ENCODE measurements at places on chromosomes 2 and 18.

DNA sequence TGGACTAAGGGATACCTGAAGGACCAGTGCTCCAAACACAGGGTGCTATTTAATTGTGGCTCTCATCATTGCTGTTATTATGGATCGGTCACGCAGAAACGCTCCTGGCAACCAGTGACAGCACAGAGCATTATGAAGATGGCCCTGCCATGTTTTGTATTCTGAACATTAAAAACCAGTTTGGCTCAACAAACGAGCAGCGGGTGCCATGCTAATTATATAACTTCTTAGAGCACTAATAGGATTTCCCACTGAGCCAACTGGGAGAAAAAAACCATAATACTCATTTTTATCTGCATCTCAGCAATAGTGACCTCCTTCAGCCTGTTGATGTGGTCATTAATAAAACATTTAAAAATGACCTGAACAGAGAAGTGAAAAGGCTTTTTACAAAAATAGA is 212.8 kb downstream of the STK39 start:
- DNase-seq, result no peak

- DNase-seq, result no peak
Measured at GRCh38 chr2:211766689-211767088, 771.9 kb downstream of the ERBB4 start.

DNA sequence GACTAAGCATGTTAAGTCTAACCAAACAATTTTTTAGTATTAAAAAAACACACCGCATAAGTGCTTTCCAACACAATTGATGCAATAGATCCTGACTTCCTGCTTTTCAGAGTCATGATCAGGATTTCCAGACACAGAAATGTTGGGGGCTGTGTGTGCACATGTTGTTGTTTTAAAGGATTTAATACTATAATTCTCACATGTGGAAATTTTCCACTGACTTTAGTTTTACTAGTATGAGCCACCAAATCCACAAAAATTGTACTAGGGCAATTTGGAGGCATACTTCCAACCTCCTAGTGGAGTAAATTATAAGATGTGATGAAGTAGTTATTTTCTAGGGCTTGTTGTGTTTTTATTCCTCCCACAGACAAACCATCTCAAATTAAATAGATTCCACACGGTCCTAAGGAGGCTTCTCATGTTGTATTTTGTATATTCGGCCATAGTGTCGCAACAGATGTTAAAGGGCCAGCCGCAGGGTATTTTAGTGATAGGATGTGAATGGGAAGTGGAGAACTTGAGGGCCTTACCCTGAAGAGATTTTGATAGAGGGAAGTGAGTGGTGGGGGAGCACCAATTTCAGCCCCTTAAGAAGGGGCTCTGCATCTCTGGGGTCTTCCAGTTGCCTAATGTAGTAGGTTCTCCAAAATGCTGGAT is 108.9 kb upstream of the KLF7 start:
- DNase-seq, result no peak

GRCh38 chr2:220219371-220219770 is 591.9 kb downstream of the SLC4A3 start:
- no peak for DNase-seq

DNA sequence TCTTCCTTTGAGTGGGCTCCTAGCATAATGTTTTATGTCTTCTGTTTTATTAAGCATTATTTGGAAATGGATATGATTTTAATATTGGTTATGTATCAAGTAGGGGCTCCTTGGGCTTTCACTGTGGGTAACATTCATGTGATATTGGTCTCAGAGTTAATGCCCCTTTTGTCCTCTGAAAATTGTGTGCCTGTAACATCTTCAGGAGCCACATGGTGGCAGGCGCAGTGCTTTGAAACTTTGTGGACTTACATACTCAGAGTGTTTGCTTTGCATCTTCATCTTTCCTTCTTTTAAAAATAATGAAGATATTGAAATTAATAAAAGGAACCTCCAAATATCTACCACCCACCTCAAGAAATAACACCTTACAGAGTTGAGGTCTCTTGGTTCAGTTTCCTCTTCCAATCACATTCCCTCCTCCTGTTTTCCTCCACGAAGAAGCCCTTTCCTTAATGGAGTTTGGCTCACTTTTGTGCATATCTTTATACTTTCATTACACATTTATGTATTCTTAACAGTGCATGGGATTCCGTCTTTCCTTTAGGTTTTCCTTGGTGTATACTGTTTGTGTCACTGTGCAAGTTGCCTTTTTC is 73.5 kb downstream of the LIMS1 start:
- DNase-seq, result peak; percentile 64

- no peak for DNase-seq
Measured at GRCh38 chr18:68723539-68723938, 8.6 kb upstream of the TMX3 start.

GRCh38 chr2:10457846-10458598 is 9.9 kb upstream of the ODC1 start:
- no peak for DNase-seq

DNA sequence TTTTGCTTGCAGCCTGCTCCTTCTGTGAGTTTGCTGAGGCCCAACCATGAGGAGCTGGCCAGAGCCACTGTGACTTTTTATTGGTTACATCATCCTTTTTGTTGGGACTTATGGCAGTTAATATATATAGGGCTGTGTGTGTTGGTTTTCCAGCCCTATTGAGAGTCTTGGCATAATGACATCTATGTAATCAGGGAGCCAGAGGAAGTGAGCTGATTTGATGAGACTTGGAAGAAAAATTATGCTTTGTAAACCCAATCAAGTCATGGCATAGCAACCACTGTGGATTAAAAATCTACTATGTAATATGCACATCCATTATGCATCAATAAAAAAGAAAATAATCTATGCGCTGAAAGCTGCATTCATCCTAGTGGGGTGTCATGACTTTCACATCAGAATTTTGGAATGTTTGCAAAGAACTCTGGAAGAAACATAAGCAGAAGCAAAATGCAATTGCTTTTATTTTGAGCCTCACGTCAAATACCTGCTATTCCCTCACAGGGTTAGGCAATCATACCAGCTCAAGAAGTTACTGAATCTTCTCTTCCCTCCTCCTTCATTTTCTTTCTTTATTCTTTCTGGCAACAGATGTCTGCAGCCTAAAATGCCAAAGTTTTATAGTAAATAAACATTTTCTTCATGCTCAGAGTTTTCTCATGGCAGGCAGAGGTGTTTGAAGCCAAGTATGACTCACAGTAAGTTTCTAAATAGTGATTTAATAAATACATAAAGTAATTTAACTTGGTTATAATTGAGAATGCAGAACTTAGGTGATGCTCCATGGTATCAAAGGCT is 308.5 kb downstream of the KCNS3 start:
- DNase-seq, result no peak

- DNase-seq, result peak; percentile 39
Measured at GRCh38 chr2:190879474-190880377, 895 bp upstream of the GLS start.

DNA sequence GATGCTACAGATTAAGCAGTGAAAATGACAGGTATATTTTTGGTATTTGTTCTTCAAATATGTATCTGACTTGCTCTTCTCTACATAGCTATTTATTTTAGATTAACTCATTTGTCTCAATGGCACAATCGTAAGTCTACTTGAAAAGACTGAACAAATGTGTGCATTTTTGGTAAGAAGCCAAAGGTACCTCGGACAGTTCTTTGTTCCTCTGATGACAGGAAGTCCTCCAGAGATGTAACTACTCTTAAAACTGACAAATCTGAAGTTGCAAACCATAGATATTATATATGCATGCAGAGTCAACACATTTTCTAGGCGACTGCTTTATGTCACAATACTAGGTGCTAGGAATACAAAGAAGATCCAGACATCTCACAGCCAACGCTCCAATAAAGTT is 36.7 kb downstream of the NDUFAF7 start:
- no peak for DNase-seq

DNA sequence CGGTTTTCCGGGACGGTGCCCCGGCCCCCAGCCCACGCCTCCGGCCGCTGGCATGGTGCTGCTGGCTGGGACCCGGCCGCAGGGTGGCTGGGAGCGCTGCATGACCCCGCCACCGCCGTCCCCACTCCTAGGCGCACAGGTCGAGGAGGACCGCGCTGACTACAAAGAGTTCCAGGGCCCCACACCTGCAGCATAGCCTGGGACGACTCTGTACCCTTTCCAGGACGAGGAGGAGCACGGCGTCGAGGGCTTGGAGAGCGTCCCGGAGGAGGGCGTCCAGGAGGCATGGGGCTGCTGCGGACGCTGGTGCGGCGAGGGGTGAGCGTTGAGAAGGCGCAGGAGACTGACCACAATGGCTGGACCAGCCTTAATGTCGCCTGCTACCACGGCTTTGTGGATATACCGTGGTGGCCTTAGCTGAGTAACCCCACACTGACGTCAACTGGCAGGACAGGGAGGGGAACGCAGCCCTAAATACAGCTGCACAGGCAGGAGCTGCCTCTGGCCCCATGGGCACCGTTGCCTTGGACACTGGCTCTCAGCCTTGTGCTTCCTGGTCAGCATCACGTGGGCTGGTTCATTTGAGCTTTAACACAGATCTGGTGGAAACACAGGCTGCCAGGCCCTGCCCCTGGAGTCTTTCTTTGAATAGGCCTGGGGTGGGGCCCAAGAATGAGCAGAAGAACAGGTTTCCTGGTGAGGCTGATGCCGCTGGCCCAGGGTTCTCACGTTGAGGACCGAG is 40.9 kb upstream of the TRIM43B start:
- no peak for DNase-seq

- DNase-seq, result no peak
Measured at GRCh38 chr2:24638568-24638967, 147.5 kb downstream of the NCOA1 start.
